Upper lobe of right lung (tissue), 1 donor: ENCODE measurements at places on chromosomes 13 and 19. TPM values are rescaled to one million over a fixed set of nuclear protein-coding genes. Genes with fewer than 3 reads are reported as not detected.

The ATP4A gene
- not detected for total RNA-seq

GRCh38 chr13:55263045-55263444 is 1877.7 kb upstream of the PRR20A start:
- no peak for DNase-seq

DNA sequence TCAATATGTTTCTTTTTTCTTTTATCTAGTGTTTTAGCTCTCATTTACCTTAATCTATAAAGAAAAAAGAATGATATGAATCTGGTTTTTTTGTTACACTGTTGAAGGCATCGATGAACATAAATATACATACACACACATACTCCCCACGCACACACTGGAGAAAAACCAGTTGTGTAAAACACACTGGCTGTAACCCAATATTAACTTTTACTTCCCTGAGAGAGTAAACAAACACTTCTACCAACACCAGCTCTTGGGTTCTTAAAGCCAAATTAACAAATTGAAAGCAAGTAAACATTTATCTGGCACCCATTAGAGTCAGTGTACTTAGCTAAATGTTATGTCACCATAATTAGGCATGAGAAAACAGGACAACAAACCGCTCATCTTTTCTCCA is 145.7 kb downstream of the ABCC4 start:
- DNase-seq, result no peak

- no peak for DNase-seq
Observed at GRCh38 chr19:18117364-18117691, 19.8 kb downstream of the MAST3 start.

DNA sequence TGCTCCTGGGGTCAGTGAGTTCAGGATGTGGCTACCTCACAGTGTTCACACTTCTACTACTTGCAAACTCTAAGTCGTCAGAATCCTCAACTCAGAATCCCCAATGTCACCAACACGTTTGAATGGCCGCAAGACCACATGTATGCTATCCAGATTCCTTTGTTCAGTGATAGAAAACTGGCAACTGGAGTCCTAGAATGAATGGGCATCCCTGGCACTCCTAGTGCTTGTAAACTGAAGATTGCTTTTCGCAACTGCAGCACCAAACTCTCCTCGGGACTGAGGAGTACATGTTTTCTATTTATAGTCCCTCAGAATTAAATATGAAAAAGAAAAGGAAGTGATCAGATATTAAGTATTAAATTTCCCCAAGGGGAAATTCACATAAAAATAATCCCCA is 4.9 kb downstream of the SMAD9 start:
- no peak for DNase-seq
